ENCODE measurements at places on chromosomes 3 and 15.

- DNase-seq: peak; percentile 30
These were observed 6.3 kb downstream of the PDZRN3 start for GRCh38 chr3:73618461-73618860.

DNA sequence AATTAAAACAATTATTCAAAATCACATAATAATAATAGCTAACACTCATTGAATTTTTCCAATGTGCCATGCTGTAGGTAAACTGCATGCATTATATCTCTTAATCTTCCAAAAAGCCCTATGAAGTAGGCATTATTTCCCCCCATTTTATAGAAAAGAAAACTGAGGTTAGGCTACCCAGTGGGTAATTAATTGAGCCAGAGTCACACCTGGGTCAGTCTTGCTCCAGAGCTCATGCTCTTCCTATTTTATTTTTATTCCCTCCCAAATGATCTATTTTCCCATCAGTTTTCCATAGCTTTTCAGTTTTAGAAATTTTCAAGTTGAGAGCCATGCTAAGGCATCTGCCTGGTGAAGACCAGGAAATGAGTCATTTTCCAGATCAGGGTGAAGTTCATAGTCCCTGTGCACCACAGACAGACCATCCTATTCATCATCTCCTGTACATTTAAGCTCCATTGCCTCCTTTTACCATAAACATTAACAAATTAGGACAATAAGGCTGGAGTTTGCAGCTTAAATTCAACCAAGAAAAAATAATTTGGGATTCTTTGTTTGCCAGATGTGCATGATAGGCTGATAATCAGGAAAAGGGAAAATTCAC lies 417.3 kb downstream of the OTOL1 start:
- peak; percentile 88 for DNase-seq

- DNase-seq: no peak
These were observed 42.7 kb downstream of the ITGA11 start for GRCh38 chr15:68389041-68389930.

GRCh38 chr15:25862472-25863110 lies 536 bp downstream of the ATP10A start:
- peak; percentile 24 for DNase-seq

GRCh38 chr3:122312826-122313225 lies 12.2 kb upstream of the CSTA start:
- no peak for DNase-seq

DNA sequence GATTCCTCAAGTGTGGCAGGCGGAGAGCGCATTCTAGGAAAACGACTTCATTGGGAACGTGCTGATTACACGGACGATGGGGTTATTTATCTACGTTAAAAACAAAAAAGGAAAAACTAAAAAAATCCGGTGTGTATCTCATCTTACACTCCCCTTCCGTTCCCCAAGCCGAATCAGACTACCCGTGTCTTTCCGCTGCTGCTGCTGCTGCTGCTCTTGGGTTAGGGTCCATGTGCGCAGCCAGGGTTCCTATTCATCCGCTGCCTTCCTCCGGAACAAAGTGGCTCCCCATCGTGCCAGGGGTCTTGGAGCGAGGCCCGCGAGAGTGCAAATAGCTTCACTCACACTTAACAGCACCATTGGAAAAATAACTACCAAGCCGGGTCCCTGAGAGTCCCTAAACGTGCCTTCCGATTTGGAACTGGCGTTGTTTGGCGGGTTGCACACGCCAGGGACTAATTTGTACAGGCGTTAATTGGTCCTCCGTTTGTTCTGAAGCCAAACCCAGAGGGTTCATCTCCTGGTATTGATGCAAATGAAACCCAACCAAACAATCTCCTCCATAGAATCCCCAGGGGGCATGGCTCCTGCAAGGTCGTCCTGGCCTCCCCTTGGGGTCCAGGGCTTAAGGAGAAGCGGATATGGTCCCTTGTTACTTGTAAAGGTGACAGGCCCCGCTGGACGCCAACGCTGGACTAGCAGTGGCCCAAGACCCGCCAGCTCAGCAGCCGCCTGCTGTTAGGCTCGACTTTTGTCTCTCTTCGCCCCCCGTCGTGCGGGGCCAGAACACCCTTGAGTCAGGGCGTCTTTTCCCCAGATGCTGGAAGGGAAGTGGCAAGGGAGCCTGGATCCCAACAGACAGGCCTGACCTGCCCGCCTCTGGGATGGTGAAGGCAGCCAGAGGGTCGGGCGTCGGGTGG lies 11.0 kb upstream of the ONECUT1 start:
- DNase-seq: no peak

GRCh38 chr3:177141471-177141870 lies 55.8 kb downstream of the TBL1XR1 start:
- DNase-seq: no peak

DNA sequence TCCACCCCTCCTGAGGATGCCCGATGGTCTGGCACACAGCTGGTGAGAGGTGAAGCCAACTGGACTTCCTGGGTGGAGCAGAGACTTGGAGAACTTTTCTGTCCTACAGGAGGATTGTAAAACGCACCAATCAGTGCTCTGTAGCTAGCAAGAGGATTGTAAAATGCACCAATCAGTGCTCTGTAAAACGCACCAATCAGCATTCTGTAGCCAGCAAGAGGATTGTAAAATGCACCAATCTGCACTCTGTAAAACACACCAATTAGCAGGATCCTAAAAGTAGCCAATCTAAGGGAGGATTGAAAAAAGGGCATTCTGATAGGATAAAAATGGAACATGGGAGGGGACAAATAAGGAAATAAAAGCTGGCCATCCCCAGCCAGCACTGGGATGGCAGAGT lies 150.2 kb downstream of the CHSY1 start:
- no peak for DNase-seq

GRCh38 chr15:43896543-43896942 lies 69.7 kb downstream of the WDR76 start:
- DNase-seq: no peak

GRCh38 chr3:16513141-16514020 lies at the start of gene RFTN1:
RFTN1 (minus strand) TSS chr3:16513699; CDS start chr3:16493869, 19,830 bp downstream.
- DNase-seq: peak; percentile 50

- DNase-seq: no peak
These were observed 4.9 kb upstream of the MYZAP start for GRCh38 chr15:57586661-57587424.

- no peak for DNase-seq
These were observed 19.3 kb upstream of the ANXA2 start for GRCh38 chr15:60417112-60417511.

DNA sequence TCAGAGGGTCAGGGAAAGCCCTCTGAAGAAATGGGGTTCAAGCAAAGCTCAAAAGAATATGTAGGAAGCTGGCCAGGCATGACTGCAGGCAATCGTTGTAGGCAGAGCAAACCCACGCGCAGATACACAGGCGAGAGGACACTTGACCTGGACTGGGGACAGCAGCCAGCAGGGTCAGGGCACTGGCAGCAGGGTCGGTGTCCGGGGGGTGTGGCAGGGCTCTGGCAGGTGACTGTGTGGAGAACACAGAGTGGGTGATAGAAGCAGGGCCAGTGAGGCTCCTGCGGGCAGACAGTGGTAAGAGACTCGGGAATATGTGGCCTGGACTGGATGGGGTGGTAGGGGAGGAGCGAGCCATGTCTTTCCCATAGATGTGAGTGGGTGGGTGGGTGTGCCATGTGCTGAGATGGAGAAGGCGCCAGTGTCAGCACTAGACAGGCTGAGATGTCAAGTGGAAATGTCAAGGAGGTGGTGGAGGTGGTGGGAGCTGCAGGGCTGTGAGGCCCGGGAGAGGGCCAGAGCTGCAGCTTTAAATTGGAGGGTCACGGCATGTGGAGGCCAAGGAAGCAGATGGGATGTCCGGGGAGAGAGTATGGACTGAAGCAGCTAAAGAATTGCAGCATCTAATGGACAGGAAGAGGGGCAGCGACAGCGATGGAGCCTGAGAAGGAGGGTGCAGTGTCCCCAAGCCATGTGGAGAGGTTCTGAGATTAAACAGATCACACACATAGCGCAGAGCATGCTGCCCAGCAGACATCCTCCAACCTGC lies 13.4 kb downstream of the TMEM43 start:
- no peak for DNase-seq

DNA sequence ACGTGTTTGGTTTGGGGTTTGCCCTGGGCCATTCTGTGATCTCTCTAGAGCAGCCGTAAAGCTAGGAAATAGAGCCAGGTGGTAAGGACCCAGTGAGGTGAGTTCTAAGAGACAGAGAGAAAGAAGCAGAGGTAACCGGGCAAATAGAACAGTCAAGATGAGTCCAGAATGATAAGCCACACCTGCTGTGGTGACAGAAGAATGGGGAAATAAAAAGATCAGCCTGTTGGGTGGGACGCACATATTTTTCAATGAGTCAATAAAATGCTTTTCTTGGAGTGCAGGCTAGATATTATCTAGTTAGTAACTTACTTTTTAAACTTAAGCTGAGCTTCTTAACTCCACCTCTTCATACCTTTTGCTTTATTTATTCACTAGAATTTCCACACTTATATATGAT lies 135.0 kb downstream of the NFKBIZ start:
- DNase-seq: no peak

DNA sequence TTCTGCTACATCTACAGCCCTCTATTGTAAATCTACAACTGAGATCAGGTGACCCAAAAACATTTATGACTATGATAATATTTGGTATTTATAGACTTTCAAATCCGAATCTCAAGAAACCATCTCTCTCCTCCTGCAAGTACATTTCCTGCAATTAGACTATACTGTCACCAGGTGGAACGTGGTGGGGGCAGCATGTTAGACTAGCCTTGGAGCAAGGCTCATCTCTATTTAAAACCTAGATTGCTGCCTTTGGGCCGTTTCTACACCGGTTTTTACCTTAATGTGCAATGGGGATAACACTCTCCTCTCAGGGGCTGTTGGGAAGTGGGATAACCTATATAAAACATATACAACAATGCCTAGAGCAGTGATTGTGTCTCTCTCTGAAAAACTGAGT lies 3.8 kb upstream of the KATNBL1 start:
- no peak for DNase-seq

- DNase-seq: no peak
These were observed 19.1 kb downstream of the ARMC8 start for GRCh38 chr3:138206196-138206595.

DNA sequence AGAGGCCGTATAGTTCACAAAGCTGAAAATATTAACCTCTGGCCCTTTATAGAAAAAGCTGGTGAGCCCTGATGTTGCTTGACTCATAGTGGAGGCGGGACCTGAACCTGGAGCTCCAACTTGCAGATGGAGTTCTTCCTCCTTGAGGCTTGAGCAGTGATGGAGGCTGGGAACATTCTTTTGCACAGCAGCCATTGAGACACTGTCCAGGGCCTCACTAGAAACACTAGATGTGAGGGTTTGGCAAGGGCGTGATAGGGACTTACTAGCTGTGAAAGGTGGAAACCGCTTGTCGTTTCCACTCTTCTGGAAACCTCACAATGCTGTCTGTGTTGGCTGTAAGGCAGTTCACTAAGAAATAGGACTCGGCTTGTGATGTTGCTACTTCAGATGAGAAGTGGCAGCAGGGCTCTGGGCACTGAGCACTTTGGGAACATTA lies 12.5 kb downstream of the SMAD6 start:
- peak; percentile 59 for DNase-seq

- DNase-seq: no peak
These were observed 220.5 kb downstream of the TP63 start for GRCh38 chr3:189851682-189852081.

DNA sequence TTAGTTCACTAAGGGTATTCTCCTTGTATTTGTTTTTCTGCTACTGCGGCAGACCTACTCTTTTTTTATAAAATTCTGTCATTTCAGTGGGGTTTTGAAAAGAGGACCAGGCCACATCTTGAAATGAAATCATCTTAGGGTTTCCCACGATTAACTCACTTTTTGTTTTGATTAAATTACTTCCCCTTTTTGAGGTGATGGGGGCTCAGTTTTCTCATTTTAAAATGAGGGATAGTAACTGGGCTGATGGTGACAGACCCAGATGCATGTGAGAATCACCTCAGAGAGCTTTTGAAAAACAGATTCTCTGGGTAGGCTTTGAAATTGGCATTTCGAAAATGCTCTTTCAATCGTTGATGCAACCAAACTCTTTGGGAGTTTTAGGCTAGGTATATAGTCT lies 24.2 kb downstream of the UBE2Q2 start:
- DNase-seq: no peak

DNA sequence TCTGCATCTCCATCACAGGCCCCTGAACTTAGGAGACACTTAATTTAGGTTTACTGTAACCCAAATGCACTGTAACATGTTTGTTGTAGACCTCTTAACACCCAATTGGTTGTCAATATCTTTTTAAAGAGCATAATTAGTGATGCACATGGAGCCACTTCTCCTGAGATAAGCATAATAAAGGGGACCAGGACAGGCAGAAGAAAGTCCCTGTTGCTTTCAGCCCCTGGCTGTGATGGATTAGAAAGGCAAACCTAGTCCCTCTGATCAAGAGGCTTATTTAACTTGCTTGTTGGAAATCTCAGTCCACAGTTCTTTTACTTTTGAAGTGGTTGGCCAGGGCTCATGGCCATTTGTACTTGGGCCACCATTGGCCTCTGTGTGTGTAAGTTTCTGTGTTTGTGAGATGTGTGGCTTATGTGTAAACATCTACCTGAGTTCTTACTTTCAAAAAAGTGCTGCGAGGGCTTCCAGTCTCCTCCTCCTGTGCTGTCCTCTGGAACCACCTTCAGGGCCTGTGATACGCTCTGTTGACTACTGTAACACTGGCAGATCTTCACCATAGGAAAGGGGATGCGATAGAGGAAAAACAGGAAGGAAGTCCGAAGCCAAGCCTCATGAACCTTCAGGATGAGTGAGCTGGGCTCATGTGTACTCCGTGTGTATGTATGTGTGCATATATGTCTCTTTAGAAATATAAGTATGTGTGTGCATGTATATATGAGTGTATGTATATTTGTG lies 136.2 kb downstream of the EPHB1 start:
- no peak for DNase-seq

DNA sequence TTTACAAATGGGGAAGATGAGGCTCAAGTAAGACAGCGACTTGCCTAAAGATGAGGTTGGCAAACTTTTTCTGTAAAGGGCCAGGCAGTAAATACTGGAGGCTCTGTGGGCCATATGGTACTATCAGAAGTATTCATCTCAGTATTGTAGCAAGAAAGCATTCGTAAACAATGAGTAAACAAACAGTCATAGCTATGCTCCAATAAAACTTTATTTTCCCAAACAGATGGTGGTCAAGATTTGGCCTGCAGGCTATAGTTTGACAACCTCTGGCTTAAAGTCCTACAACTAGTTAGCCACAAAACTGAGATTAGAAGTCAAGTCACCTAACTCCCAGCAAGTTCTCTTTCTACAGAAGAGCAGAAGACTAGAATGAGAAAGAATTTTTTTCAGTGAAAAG lies 177.0 kb upstream of the NECTIN3 start:
- no peak for DNase-seq

- no peak for DNase-seq
These were observed 316.4 kb downstream of the THSD4 start for GRCh38 chr15:71431343-71432336.

GRCh38 chr3:129004639-129005295 lies 3.7 kb downstream of the EFCC1 start:
- DNase-seq: no peak

Data from fibroblast of mammary gland (primary cell).